ENCODE measurements at places on chromosomes 13 and 19. TPM values are rescaled to one million over a fixed set of nuclear protein-coding genes. Genes with fewer than 3 reads are reported as not detected.

- no peak for DNase-seq
Measured at GRCh38 chr13:100305398-100305797, 216.5 kb downstream of the PCCA start.

DNA sequence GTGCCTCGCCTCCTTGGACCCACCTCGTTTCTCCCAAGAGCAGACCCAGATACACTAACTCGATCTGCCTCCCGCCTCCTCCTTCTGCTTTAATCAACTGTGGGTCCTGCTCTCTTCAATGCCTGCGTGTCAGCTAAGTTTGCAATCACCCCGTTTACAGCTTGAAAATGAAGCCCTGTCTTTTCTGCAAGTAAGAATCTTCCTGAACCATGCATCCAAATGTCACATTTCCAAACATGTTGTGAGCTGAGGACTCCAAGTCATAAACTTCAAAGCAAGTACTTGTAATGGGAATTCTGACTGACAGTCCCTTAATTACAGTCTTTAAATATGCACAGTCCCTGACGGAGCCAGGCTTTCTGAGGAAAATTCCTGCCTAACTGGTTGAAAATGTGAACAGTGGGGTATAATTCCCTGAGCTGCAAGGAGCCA lies 154.9 kb upstream of the UQCRFS1 start:
- DNase-seq: no peak

Gene DUS3L
- total RNA-seq: 58.9 TPM

DNA sequence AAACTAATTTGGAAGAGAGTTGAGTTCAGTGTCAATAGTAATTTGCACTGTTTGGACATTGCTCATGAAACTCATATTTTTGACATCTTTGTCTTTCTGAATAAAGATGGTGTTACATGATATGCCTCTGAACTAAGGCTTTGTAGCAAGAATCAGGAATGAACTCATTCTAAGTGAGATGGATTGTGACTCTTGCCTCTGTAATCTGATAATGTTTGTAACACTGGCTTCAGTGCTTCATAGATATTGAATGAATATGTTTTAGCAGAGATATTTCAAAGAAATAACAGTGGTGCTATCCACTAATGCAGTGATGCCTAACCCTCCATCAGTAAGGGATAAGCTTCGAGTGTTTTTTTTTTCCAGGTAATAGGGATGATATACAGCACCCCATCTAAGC lies 32.9 kb downstream of the TEX26 start:
- DNase-seq: no peak

DNA sequence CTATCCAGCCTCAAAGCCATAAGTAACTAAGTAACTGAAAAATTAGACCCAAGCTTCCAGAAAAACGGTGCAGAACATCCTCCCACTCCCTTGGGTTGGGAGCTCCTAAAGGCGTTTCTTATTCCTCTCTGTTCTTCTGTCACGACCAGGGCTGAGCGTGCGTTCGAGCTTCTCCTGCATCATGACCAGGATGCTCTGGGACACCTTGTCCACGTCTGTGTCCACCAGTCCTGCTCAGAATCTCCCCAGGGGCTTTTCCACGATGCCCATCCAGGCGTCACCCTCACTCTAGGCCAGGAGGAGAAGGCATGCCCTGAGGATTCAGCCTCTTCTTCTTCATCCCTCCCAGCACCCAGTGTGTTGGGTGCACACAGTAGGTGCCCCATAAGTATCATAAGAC lies 37.8 kb upstream of the GAS6 start:
- DNase-seq: peak; percentile 3

Gene PSG6
- total RNA-seq: not detected

GRCh38 chr13:112973577-112973951 lies 4.5 kb downstream of the MCF2L start:
- no peak for DNase-seq
